Stimulated activated CD4-positive, alpha-beta T cell treated with anti-CD3 and anti-CD28 coated beads, Interleukin-1b, Interleukin-23, amount 100 ng/mL, for 1 hour (primary cell): ENCODE measurements at places on chromosomes 2 and 18.

DNA sequence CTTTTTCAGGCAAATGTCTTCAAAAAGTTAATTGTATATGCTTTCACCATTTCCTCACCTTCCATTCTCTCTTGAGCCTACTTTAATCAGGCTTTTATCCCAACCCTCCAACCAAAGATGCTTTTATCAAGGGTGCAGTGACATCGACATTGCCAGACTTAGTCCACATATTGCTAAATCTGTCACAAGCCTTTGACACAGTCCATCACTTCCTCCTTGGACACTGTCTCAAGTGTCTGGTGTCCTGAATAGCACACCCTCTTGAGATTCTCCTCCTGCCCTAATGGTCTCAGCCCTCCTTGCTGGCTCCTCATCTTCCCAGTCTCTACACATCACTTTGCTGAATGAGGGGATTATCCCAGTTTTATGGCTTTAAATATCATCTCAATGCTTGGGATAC, 147.5 kb upstream of the SLC39A10 start:
- no peak for DNase-seq

- no peak for DNase-seq
Measured at GRCh38 chr2:83661711-83662110, 797.4 kb downstream of the SUCLG1 start.

DNA sequence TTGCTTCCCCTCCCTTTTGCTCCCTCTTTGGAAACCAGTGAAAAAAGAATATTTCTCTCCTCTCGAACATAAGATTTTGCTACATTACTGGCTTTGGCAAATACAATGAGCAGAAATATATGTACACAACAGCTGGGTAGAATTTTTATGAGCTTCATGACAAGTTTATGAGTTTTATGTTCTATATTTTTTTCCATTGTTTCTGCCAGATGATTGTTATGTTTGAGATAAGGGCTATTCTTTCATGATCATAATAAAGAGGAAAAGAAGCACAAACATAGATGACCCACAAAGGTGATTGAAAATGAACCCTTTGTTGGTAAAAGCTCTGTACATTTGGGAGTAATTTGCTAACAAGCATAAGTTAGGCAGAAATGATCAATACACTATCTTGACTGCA, 14.8 kb upstream of the TFPI start:
- DNase-seq, result no peak

GRCh38 chr2:207658156-207658555, 33.0 kb upstream of the METTL21A start:
- no peak for DNase-seq

DNA sequence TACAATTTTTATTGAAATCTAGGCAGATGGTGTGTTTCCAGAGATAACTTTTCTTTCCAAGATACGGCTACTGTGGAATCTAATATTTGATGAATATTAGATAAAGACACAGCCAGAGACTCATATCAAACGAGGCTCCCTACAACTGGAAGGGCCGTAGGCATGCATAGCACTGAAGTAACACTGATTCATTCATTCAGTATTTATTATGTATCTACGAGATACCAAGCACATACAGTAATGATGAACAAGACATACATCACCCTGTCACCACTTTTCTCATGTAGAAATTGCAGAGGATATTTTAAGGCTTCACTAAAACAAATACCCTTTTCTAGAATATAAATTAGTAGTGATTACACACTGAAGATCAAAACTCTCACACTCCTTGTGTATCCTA, 74.5 kb downstream of the KCTD18 start:
- DNase-seq, result no peak

- no peak for DNase-seq
Measured at GRCh38 chr18:49819823-49820671, 6.7 kb upstream of the ACAA2 start.

- DNase-seq, result no peak
Measured at GRCh38 chr2:144067506-144067905, 452.4 kb downstream of the ZEB2 start.

DNA sequence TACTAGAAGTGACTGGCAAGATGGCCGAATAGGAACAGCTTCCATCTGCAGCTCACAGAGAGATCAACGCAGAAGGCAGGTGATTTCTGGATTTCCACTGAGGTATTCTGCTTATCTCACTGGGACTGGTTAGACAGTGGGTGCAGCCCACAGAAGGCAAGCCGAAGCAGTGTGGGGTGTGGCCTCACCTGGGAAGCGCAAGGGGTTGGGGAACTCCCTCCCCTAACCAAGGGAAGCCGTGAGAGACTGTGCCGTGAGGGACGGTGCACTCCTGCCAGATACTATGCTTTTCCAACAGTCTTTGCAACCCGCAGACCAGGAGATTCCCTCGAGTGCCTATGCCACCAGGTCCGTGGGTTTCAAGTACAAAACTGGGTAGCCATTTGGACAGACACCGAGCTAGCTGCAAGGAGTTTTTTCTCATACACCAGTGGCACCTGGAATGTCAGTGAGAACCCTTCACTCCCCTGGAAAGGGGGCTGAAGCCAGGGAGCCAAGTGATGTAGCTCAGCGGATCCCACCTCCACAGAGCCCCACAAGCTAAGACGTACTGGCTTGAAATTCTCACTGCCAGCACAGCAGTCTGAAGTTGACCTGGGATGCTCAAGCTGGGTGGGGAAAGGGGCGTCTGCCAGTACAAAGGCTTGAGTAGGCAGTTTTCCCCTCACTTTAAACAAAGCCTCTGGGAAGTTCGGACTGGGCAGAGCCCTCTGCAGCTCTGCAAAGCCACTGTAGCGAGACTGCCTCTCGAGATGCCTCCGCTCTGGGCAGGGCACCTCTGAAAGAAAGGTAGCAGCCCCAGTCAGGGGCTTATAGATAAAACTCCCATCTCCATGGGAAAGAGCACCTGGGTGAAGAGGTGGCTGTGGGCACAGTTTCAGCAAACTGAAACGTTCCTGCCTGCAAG, 40.1 kb downstream of the PLEK start:
- DNase-seq, result no peak

DNA sequence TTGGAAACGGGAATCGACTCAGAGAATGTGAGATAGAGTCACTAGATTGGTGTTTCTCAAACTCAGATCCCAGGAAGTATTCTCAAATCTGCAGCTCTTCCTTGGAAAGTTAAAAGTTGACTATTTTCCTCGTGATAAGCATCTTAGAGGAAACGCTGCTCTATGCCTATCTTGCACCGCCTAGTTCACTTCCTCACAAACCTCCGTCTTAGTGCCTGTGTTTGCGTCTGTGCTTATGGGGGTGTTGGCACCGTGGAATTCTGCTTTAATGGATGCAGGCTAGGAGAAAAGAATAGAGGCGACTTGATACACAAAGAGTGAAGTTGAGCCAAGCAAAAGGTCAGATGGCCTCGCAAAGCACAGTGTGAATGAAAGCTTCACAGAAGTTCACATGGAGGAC, 255.3 kb upstream of the ID2 start:
- DNase-seq, result no peak

GRCh38 chr2:40101131-40101575, 322.1 kb upstream of the THUMPD2 start:
- DNase-seq, result no peak

- no peak for DNase-seq
Measured at GRCh38 chr2:169933124-169933711, 106.0 kb downstream of the UBR3 start.

DNA sequence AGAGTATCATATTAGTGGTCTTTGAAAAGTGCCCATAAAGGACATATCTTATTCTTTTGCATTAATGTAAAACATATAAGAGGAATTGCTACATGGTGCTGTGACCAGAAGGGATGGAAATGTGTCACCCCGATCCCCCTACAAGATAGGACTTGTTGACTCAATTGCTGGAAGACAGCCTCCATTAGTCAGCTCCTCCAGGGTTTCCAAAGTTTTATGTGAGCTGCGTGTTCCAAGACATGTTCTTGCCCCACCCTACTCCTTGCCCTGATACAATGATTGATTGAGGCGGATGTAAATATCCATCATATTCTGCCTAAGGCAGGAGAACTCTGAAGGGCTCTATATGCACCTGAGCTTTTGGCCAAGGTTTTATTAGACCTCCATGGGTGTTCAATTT, 541.0 kb upstream of the ZEB2 start:
- no peak for DNase-seq

DNA sequence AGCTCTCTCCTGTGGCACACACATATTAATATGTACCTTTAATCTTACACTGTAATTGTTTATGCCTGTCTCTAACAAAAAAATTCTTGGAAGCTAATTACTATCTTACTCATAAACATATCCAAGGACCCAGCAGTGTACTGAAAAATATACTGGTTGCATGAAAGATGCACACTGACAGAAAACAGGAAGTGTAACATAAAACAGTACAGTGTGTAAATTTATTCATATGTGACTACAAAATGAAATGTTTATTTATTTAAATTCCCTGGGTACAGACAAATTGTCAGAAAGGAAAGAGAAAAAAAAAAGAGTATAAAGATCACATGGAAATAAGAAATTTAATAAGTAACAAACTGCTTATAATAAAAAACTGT, 28.5 kb downstream of the TMEM131 start:
- DNase-seq, result no peak

- DNase-seq, result no peak
Measured at GRCh38 chr2:171894612-171894947, 536 bp upstream of the SLC25A12 start.

DNA sequence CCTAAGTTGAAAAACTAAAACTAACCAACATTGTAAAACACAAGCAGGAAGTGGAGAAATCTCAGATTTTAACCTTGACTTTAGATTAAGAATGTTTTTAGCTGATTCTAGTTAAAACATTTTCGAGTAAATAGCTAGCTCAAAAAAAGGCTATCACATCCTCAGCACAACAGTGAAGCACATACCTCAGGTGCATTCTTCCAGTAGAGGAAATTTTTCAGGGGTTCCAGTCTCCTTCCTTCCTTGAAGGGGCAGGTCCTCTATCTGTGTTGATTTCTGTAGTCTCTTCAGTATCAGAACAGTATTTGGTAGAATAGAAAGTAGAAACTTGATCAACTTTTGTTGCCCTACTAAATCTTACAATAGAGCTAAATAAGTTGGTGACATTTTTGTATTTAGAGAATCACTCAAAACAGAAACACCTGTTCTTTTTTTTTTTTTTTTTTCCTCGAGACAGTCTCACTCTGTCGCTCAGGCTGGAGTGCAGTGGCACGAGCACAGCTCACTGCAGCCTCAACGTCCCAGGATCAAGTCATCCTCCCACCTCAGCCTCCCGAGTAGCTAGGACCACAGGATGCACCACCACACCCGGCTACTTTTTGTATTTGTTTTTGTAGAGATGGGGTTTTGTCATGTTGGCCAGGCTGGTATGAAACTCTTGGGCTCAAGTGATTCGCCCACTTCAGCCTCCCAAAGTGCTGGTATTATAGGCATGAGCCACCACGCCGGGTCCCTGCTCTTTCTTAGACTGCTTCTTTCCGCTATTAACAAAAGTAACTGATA, 6.9 kb upstream of the GPR155 start:
- no peak for DNase-seq

- no peak for DNase-seq
Measured at GRCh38 chr2:214322662-214323061, 88.2 kb upstream of the VWC2L start.

DNA sequence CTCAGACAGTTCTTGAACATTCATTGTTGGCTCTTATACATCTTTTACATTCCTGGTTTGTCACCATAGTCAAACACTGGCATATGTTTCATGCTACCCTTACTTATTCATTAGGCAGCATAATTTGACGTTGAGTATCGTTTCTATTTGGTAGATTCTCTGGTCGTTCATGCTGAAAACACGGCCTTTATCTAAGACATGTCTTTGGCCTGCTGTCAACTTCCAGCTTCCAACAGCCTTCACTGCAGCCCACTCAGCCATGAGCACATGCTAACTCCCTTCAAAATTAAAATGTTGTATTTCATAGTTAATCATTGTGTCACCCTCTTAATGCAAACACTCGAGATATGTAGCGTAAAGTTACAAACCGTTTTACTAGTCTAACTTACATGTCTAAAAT, 493.0 kb upstream of the NRP2 start:
- no peak for DNase-seq

- peak; percentile 84 for DNase-seq
Measured at GRCh38 chr2:19989667-19990415, at the start of gene WDR35. TSS of gene WDR35 (minus strand) at chr2:19990105. CDS start at chr2:19990015, 90 bp downstream.

- no peak for DNase-seq
Measured at GRCh38 chr2:54630858-54631497, 92.5 kb upstream of the EML6 start.

DNA sequence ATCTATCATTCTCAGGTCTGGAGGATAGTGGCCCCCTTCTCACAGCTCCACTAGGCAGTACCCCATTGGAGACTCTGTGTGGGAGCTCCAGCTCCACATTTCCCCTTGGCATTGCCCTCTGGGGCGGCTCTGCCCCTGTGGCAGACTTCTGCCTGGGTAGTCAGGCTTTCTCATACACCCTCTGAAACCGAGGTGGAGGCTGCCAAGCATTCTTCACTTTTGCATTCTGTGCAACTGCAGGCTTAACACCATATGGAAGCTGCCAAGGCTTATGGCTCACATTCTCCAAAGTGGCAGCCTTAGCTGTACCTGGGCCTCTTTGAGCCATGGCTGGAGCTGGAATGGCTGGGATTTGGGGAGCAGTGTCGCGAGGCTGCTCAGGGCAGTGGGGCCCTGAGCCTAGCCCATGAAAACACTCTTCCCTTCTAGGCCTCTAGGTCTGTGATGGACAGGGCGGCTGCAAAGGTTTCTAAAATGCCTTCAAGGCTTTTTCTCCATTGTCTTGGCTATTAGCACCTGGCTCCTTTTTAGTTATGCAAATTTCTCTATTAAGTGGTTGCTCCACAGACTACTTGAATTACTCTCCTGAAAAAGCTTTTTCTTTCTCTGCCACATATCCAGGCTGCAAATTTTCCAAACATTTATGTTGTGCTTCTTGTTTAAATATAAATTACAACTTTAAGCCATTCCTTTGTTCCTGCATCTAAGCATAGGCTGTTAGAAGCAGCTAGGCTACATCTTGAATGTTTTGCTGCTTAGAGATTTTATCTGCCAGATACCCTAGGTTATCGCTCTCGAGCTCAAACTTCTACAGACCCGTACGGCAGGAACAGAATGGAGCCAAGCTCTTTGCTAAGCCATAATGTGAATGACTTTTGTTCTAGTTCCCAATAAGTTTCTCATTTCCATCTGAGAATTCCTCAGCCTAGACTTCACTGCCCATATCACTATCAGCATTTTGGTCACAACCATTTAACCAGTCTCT, 206.5 kb downstream of the CPS1 start:
- DNase-seq, result no peak

GRCh38 chr18:9095297-9096006, 7.0 kb upstream of the NDUFV2 start:
- no peak for DNase-seq

DNA sequence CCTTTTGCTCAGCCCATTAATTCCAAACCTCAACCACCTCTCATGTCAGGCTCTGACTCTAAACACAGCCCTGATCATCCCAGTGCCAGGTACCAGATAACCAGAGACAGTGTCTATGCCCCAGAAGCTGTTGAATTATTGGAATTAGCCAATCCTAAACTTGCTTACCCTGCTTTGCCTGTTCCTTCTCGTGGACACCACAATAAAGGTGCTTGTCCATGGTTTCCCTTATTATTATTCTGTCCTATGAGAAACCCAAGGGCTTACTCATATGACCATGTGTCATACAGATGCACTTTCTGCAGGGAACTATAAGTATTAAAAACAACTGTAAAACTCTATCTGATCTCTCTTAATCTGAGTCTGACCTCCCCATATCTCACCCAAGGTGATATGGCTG, 2193.8 kb upstream of the PIK3C3 start:
- no peak for DNase-seq
